ENCODE measurements at places on chromosomes 2 and 18.

- no peak for DNase-seq
These were observed 69.5 kb downstream of the KCNH7 start for GRCh38 chr2:162769066-162769465.

GRCh38 chr2:145015561-145015960 is 495.6 kb upstream of the ZEB2 start:
- DNase-seq: no peak

- DNase-seq: no peak
These were observed 18.5 kb upstream of the PSME4 start for GRCh38 chr2:53989210-53989862.

DNA sequence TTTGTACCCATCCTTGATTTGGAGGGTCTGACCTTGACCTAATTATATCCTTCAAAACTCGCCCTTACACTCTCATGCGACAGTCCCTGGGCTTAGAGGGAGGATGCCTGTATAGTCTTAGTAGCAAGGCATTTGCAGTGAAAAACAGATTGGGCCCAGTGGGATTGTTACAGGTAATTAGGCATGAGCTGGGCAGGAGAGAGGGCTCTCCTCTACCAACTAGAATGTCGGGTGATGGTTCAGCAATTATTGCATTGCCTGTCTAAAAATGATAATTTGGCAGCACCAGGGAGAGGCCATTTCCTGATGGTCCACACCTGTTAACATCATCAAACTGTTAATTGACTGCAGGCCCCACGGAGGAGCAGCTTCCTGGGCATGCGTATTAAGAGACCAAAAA is 32.4 kb downstream of the COMMD1 start:
- DNase-seq: no peak
